ENCODE measurements at places on chromosomes 1 and 21.

DNA sequence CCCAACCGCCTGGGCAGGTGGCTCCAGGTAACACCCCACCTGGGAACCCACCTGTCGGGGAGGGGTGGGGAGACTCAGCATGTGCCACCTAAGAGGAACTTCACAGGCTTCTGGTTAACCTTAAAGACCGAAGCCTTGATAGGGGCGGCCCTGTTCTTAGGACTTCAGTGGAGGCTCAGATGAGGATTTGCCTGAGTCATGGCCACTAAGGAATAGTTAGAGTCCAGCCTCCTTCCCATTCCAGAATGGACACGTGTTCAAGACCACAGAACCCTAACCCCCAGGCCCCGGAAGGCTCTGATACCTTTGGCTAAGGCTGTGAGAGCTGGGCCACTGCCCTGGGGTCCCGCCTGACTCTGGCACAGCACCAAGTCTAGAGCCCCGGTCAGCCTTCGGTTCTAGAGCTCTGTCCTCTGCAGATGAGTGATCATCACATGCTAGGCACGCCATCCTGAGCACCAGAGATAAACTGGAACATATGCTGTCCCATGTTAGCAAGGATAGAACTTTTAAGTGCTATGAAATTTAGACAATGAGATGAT is 20.3 kb downstream of the PADI6 start:
- DNase-seq, result no peak

DNA sequence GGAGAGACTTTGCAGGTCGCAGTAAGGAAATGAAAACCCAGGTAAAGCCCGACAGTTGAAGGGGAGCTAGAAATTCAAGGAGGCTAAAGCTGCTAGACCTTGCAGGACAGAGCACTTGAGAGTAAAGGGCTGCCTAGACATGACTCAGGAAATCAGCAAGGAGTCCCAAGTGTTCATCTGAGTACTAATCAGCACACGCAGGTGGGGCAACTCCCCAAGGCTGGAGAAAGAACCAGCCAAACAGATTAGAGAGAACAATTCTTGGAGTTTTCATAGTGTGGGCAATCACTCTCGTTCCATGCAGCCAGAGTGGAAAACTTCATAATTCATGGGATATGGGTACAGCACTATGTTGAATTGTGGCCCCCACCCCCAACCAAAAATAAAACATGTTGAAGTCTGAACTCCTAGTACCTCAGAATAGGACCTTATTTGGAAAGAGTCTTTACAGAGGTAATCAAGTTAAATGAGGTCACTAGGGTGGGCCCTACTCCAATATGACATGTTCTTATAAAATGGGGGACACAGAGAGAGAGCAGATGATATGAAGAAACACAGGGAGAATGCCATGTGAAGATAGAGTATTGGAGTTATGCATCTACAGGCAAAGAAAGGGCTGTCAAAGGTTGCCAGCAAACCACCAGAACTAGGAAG is 28.0 kb downstream of the SYDE2 start:
- no peak for DNase-seq

DNA sequence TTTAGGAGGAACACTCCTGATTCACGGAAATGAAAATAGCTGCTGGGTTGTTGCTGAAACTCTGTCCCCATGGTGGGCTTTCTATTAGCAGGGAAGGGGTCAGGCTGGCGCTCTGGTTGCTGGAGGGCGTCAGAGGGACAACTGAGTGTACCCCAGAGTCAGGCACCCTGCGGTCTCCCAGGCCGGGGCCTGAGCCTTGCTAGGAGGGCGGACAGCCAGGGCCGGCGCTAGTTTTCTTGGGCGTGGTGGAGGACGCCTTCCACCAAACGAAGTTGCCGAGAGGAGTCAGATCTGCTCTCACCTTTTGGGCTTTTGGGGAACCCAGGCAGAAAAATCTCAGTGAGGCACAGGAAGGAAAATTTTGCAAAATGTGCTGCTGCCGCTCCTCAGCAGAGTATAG is 54.8 kb downstream of the NGF start:
- no peak for DNase-seq

DNA sequence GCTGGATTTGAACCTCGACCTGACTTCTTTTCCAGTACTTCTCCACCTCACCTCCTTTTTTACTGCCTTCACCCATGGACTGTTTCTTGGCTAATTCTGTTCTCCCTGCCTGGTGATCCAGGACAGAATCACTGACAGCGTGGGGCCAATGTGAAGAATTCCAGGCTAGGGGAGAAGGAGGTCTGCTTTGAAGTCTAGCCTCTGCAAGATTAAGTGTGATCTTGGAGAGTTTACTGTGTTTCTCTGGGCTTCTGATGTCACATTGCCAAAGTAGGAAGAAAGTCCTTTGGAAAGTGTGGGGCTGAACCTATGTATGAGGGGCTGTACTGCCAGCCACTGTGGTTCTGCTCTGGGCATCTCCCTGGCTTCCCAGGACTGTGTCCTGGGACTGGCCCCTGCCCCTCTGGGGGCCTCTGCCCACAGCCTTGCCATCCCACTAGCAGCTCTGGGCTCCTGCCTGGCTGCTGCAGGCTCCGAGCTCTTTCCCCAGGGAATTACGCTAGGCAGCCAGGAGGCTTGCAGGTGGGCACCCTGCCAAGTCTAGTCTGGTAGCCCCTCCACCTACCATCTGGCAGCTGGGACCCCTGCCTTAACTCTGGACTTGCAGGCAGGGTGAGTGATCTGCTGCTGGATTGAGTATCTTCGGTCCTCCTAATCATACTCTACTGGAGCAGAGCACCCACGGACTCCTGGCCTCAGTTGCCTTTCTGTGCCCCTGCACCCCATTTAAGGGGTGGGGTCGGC is 52.2 kb downstream of the YARS1 start:
- no peak for DNase-seq

GRCh38 chr1:151372058-151372934 is at the start of gene SELENBP1:
Gene SELENBP1 (minus strand): TSS chr1:151372705. CDS start chr1:151372641, 64 bp downstream.
- DNase-seq, result no peak

GRCh38 chr1:240511789-240512188 is 100.2 kb downstream of the GREM2 start:
- no peak for DNase-seq

- no peak for DNase-seq
These were observed 25.0 kb downstream of the KRTAP24-1 start for GRCh38 chr21:30257773-30258172.

GRCh38 chr1:156808186-156809030 is 8.2 kb downstream of the SH2D2A start:
- DNase-seq, result no peak

DNA sequence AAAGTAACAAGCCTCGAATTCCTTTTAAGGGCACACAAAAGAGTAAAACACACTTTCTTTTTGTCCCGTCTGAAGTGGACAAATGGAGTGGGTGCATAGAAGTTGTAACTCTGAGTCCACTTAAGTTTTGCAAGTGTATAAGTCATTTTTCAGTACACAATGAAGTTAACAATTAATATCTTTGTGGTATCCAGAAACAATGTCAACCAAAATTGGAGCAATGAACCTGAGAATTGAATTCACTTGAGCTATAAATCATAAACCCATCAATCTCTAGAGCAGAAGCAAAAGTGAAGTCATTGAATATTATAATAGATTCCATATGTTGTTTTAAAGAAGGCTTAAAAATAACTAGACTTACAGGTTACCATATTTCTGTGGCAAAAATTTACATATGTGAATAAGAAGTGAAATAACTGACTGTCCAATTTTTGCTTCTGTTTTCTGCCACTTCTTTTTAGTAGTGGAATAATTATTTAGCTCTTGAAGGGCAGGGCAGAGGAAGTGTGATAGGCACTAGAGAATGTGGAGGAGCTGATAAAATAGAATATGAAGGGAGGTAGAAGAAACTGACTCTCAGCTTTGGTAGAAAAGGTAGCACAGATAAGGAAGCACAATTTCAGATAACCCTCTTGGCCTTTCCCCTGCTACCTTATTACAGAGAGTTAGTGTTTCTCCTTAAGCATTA is 73.9 kb upstream of the RGL1 start:
- DNase-seq, result no peak

DNA sequence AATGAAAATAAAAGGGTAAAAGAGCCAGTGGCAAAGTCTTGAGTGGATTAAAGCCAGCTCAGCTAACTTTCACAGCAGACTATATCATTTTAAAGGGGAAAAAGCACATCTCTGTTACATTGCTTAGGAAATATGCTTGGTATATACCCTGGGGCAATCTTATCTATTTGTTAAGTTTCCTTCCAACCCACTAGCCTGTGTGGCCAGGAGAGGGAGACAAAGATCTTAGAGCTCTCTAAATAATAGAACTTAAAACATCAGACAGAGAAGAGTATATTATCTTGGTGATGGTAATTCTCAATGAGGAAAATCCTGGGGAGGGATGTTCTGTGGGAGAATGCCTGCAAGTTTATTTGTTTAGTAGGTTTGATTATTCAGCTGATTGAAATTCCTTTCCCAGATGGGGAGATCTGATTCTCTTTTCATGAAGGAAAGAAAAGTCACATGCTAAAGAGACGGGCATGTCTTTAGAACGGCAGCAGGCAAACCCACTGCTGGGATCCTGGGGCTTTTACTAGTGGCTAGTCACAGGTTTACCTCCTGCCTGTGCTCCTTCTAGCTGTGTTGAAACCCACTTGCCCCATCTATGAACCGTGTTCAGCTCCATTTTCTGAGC is 3.6 kb downstream of the KCNE2 start:
- no peak for DNase-seq

- DNase-seq, result no peak
These were observed 311 bp downstream of the IRF2BP2 start for GRCh38 chr1:234609691-234610042.

GRCh38 chr1:184555665-184556641 is 169.1 kb downstream of the C1orf21 start:
- peak; percentile 62 for DNase-seq

DNA sequence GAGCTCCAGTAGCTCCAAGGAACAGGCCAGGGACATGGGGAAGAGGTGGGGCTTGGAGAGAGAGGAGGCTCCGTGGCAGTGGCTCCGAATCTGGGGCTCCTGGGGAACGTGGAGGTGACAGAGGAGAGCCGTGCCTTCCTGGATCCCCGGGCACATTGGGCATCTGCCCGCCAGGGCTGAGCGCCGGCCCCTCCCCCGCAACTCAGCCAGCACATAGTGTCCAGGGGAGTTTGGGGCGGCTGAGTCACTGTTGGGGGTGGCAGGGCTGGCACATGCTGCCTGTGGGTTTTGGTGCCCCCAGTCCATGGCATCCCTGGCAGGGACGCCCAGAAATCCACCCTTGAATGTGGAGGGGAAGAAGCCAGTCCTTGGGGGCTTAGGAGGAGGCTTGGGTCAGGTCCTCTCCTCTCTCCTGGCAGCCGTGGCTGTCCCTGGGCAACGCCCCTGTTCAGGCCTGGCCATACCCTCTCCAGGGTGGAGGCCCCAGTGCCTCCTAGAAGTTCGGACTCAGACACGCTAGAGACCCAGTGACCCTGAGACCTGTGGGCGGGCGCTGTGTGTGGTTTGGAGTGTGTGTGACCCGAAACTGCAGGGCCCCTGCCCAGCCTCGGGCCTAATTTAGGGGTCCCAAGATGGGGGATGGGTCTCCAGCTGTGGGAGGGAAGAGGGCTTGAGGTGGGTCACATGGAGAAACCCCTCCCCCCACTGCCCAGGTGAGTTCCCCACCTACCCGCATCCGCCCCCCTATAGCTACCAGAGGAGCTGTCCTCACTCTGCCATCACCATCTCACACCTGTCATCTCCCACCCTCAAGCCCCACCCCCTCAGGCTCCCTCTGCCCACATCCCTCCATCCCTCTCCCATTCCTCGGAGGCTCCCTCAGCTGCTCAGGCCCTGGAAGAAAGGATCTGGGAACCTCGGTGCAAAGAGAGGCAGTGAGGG is 1.6 kb downstream of the HSPB7 start:
- DNase-seq, result no peak

GRCh38 chr1:68232289-68233148 is at the start of gene WLS:
Gene WLS (minus strand): TSS chr1:68232523. CDS start chr1:68232299, 224 bp downstream.
- no peak for DNase-seq

- DNase-seq, result no peak
These were observed 653.6 kb upstream of the ADGRL4 start for GRCh38 chr1:79660129-79660528.

GRCh38 chr1:21647431-21648351 is 21.5 kb downstream of the RAP1GAP start:
- DNase-seq, result no peak

DNA sequence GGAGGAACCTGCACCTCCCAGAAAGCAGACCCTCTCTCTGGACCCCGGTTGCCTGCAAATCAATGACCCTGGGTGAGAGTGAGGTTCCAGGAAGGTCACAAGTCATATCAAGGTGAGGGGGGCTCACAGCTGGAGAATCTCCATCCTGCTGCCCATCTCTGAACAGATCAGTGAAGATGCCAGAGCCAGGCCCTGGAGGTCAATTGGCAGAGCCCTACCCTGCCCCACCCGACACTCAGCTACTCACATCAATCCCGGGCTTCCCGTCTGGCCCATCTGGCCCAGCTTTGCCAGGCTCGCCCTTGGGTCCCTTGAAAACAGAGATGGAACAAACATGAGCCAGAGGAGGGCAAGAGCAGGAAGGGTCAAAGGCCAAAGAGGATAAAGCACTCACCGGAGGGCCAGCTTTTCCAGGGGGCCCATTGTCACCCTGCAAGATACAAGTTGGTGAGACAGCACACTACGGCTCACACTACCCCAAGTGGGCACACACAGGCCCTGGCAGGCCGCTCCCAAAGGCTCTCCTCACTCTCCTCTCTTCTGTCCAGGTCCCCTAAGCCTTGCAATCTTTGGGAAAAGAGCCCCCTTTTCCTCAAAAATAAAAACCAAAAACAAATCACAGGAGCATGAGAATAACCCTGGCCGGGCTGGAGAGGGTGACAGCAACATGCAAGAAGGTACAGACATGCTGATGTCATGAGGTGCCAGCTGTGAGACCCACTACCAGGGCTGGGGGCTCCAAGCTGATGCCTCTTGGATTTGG is 2.9 kb downstream of the COL9A2 start:
- DNase-seq, result no peak

DNA sequence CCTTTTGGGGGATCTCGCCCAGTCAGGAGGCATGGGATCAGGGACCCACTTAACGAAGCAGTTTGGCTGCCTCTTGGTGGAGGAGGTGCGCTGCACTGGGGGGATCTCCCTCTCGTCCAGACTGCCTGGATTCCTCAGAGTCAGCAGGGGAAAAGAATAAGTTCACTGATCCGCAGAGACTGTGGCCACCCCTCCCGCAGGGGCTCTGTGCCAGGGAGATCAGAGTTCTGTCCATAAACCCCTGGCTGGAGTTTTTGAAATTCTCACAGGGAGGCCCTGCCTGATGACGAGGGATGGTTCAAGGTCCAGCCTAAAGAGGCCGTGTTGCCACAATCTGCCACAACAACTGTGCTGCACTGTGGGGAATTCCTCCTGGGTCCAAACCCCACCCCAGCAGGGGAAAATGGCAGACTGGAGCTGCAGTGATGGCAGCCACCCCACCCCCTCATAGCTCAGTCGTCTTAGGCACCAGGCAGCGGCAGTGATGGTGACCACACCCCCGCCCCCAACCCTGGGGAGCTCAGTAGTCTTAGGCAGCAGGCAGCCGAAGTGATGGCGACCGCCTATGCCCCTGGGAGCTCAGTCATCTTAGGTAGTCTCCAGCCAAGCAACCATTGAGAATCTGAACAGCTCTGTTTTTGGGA is 273.8 kb upstream of the USP25 start:
- no peak for DNase-seq
